ENCODE measurements at places on chromosomes 3 and 15.

- DNase-seq = peak; percentile 89
Observed at GRCh38 chr3:119034256-119035013, at the start of gene IGSF11. TSS of gene IGSF11 (minus strand) at chr3:119034846. CDS start at chr3:119034582, 264 bp downstream.

DNA sequence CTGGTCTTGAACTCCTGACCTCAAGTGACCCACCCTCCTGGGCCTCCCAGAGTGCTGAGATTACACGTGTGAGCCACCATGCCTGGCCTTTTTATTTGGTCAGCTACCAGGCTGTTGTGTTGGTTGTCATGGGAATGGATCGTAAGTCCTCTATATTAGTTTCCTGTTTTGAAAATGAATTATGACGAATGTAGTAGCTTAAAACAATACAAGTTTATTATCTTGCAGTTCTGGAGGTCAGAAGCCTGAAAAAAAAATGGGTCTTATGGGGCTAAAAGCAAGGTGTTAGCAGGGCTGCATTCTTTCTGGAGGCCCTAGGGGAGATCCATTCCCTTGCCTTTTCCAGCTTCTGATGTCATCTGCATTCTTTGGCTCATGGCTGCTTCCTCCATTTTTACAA is 25.1 kb upstream of the HERC1 start:
- no peak for DNase-seq

- DNase-seq = no peak
Observed at GRCh38 chr3:53235545-53235944, 20.3 kb downstream of the TKT start.

DNA sequence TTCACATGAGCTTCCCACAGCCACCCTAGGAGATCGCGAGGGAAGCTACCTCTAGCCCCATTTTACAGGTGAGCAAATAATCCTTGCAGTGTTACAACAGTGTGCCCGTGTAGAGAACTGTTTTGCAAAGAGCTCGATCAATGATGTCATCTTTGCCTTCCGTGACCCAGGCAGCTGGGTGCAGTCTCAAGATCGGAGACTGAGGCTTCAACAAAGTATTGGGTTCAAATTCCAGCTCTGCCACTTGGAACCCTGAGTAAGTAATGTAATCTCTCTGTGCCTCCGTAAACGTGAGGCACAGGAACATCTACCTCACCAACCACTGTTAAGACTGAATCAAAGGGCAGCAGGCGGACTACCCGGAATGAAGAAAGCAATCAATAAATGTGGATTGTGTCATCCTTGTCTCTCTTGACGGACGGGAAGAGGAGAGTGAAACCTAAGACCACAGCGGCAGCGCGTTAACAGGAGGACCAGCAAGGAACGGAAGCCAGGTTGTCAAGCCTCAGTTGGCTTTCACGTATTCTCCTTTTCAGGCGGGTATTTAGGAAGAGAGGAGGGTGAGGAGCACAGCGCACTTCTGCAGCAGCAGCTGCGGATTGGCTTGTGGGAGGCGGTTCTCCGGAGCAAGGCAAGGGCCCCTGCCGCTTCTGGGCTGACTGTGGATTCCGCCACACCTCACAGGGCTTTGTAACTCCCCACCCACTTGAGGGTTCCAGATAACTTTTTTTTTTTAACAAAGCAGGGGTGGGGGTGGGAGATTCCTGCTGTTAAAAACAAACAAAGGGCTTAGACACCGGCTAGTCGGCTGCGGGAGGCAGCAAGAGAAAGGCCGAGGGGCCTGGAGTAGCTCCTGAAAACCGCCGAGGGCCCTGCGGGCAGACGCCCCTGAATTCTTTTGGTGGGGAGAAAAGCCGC is 1.5 kb upstream of the SMAD3 start:
- peak; percentile 93 for DNase-seq

DNA sequence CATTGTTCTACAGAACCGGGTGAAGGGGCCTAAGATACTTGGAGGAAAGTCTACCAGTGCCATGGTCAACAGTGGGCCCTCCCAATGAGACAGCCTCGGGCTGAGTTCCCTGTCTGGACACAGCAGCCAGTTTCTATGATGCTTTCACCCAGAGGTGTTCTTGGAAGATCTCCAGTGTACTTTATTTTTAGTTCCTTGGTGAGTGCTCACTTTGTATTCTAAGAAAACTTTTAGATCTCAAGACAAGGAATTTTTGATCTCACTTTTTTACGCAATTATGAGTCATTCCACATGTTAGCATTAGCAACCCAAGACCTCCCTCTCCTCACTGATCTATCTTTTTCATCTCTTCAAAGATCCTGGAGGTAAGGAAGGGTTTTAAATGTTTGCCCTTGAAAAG is 287.7 kb downstream of the RORA start:
- DNase-seq = no peak

- no peak for DNase-seq
Observed at GRCh38 chr3:49609314-49609713, 55.0 kb downstream of the BSN start.
